NCI-H146 (cell line): ENCODE measurements at places on chromosomes 11 and 22.

- DNase-seq, result peak; percentile 64
These were observed 83.3 kb downstream of the BARX2 start for GRCh38 chr11:129458756-129459535.

DNA sequence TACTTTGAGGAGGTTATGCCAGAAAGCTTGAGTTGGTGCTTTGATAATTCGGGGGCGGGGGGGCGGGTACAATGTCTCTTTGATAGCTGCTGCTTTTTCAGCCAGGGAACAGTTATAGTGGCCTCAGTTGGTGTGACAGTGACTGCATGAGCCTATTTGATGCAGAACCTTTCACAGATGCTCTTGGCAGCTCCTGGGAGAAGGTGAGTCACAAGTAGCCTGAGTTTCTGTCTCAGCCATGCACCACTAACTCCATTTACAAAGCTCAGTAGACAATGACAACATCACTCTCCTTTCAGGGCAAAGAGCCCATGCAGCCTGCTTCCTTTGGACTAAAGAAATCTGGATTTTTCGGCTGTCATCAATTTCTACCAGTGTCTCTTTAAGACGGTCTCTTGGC lies 42.1 kb upstream of the SEZ6L start:
- no peak for DNase-seq

- no peak for DNase-seq
These were observed at the start of gene CALCA for GRCh38 chr11:14971865-14972580. Gene CALCA (minus strand): TSS chr11:14972351. CDS start chr11:14971192, 1,159 bp downstream.

DNA sequence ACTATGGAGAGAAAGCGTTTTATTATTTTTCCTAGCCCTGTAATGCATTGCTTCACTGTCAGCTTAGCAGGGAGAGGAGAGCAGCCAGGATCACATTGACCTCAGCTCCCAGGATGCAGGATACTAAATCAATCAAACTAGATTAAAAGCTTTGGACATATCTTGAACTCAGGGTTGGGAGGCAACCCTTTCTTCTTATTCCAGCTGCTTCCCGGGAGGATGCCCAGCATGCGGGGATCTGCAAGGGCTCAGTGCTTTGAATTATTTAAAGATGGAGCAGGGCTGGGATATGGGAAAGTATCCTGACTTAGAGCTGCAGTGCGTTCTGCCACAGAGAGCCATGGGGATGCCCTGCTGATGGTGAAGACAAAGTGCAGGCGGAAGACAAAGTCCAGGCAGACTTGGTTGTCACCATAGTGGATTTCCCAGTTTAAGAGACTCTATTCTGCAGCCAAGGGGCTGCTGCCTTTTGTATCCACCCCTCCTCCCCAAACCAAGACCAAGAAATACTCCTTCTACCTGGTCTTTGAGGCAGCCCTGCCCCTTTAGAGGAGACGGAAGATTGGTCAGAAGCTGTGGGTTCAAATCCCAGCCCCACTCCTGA lies 1035.0 kb downstream of the TBC1D22A start:
- DNase-seq, result no peak

- DNase-seq, result no peak
These were observed 4.7 kb downstream of the WNT7B start for GRCh38 chr22:45972091-45972888.

DNA sequence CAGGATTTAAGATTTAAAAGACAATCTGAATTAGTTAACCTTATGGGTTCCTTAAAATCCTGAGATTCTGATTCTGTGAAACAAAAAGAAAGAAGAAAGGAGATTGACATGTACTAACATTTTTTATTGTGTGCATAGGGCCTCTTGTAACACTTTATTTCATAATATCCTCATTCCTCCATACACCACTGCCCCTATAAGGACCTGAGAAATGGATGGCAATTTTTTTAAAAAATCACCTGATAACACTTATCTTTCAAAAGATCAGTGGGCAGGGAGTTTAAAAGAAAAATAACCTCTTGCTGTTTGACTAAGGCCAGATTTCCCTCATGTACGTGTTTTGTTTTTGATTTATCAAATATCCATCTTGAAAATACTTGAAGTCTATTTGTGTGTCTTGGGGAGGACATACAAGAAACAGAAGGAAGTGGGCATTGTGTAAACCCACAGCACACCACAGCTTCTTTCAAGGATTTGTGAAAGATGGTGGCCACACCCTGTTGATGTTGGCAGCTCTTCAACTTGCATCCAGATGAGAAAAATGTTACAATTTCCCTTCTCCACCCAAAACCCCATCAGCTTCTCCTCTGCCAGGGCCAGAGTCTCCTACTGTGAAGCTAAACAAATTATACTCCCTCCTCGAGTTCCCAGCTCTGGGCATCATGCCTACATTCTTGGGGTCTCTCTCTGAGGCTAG lies 35.0 kb upstream of the MPEG1 start:
- no peak for DNase-seq

DNA sequence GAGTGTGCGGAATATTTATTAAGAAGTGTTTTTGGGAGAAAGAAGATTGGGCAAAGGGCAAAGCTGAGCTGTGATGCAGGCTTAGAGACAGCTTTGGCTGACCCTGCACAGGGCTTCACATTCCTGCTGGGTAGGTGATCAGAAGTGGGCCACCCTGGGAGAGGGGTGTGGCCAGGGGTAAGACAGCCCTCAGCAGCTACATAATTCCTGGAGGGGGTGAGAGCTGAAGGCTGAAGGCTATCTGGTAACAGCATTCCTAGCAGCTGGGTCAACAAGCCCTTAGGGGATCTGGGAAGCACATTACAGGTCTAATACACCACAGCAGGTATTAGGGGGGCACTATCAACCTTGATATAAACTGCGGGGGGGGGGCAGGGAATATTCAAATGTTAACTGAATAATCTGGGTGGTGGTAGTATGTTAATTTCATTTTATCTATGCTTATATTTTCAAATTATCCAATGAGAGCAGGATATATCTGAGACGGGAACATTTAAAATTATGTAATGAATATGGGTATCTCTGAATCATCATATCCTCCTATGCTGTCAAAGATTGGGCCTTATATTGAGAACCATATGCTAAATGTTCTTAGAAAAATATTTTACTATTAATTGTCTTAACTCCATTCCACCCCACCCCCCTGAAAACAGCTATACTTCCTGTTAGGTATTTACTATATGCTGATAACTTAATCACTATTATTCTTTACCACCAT lies 5.9 kb downstream of the OOSP1 start:
- DNase-seq, result peak; percentile 12

- no peak for DNase-seq
These were observed 11.9 kb downstream of the HIRA start for GRCh38 chr22:19419464-19420178.

- no peak for DNase-seq
These were observed 227.5 kb downstream of the CTTN start for GRCh38 chr11:70625582-70626518.

DNA sequence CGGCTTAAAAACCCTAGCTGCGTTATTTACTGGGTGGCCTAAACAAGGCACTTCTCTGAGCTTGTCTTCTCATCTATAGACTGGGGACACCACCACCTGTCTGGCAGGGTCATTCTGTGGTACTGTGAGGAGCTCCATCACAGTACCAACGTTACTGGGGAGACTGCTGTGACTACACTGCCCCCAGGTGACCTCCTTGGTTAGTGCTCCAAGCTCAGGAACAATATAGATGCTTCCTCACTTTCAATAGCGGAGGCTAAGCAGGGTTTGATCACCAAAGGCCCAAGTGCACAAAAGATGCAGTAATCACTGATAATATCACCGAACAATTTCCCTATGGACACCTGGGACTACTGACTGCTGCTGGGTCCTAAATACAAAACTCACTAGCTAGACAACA lies 18.8 kb downstream of the PRPF19 start:
- peak; percentile 73 for DNase-seq

DNA sequence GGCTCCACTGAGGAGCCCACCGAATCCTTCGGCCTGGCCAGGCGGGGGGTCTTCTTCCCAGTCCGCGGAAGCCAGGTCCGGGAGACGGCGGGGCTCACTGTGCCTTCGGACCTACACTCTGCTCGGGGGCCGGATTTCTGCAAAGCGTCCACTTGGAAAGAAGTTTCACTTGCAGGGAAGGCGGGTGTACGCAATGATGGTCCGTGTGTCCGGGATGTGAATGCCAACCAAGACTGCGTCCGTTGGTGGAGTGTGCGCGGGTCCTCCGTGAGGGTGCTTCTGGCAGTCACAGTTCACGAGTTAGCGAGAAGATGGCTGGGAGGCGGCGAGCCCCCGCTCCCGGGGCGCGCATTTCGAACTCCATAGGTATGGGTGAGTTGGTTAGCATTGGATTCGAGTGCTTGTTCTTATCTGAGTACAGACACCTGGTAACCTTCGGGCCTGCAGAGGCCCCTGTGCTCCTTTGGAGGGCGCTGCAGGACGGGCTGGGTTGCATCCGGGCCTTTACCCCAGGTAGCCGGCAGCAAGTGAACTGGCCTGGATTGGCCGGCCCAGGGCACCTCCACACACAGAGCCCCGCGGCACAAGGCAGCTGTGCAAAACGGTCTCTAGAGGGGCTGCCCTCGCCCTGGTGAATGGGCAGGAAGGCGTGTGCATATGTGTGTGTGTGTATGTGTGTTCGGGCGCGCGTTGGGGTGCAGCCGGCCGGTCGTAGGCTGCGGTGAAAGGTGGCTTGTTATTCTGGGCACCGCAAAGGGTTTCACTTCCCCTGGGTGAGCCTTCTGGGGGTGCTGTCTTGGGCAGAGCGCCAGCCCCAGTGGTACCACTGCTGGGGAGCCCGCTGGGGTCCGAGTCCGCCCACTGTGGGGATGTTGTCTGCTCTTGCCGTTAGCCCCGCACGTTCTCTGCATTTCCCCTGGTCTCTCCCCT lies 13.3 kb upstream of the CYP2R1 start:
- DNase-seq, result no peak

DNA sequence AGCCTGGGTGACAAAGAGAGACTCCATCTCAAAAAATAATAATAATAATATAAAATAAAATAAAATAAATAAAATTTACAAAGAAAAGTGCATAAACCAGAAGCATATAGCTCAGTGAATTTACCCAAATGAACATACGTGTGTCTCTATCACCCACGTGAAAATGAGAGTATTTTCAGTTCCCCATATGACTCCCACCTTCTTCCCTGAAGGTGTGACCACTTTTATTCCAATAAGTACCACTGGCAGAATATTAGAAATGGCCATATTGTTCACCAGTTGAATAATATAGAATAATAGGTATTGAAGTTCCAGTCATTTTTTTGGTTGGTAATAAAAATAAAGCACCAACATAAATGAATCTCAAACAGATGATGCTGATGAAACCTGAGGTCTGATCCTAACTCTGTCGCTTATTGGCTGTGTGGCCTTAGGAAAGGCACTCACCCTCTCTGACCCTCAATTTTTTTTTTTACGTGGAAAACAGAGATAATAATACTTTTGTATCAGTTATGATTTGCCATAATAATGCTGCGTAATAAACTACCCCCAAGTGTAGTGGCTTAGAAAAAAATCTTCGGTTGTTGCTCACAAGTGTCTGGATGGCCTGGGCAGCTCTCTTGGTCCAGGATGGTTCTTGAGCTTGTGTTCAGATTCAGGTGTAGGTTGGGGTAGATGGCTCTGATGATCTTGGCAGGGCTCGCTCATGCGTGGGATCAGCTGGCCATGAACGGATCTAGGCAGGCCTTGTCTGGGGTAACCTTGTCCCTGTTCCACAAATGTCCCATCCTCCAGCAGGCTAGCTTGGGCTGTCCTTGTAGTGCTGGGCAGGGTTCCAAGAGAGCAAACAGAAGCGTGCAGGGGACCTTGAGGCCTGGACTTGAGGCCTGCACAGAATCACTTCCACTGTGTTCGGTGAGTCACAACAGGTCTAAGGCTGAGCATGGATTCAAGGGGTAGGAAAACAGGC lies 88.1 kb downstream of the MYO18B start:
- DNase-seq, result no peak

- DNase-seq, result no peak
These were observed 19.6 kb upstream of the TP53I11 start for GRCh38 chr11:44970293-44970692.

DNA sequence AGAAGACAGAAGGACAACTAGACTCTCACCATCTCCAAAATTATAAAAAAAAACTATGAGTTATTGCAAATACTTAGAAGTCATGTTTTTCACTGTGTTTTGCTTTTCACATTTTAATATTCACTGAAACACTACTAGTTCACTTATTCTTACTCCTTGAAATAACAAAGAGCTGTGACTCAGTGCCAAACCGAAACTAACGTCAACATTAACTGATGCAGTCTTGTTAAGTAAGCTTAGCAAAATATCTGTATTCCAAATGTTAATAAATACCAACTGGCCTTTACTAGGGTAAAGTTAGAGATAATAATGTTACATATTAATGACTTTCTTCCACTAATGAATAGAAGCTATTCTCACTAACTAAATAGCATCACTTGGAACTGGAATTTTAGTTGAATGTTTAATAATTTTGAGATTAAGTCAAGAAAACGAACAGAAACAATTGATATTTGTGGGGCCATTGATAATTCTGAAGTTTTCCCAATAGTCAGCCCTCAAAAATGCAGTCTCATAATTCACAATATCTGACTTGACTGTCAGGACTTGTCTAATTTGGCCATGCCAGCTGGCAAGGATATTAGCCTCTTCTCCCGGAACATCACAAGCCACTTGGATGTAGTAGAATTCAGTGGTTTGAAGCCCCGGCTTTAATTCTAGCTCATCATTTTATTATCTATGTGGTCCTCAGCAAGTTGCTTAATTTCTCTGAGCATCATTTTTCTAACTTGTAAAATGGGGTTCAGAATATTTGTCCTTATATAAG lies 230.1 kb upstream of the DDI1 start:
- DNase-seq, result no peak

GRCh38 chr11:31850365-31850764 lies 39.2 kb upstream of the PAX6 start:
- DNase-seq, result no peak

DNA sequence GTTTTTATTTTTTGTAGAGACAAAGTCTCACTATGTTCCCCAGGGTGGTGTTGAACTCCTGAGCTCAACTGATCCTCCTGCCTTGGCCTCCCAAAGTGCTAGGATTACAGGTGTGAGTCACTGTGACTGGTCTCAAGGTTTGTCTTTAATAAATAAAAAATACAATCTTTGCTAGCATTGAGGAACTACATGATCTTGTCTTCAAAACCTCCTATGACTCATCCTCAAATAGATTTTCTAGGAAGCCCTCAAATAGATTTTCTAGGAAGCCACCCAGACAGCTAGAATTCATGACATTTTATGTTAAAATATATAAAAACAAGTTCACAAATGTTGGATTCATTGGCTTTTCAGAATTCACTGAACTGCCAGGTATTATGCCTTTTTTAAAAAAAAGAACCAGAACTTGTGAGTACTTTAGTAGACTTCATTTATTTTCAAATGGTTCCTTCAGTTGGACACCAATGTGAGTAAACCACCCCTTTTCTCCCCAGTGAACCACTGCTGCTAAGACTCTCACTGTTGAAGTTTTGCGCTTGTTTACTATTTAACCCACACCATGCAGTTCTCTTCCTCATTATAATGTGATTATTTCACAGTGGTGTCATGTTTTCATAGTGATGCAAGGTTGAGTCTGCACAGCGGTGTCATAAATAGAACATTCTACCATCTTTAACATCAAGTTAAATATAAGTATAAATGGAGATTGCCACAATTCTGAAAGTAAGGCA lies 303.9 kb downstream of the CASP12 start:
- DNase-seq, result no peak

DNA sequence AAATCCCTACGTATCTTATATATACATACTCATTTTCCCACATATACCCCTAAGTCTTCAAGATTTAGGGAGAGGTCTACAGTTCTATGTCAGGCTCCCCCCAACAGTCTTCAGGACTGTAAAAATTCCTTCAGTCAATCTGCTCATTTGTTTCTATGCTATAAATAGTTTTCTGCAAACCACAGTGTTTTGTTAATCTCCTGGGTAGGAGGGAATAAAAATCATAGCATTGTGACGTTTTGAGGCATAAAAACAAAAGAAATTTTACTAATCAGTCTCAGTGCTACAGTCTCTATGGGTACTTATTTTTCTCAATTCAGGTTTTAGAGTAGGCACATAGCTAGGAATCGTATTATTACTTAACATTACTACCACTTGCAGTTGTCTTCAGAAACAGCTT lies 552.8 kb upstream of the LRRC4C start:
- no peak for DNase-seq
